ENCODE measurements at places on chromosomes 5 and 9. TPM values are rescaled to one million over a fixed set of nuclear protein-coding genes. Genes with fewer than 3 reads are reported as not detected.

The PCDHGA7 gene
- total RNA-seq, result 0.73 TPM

DNA sequence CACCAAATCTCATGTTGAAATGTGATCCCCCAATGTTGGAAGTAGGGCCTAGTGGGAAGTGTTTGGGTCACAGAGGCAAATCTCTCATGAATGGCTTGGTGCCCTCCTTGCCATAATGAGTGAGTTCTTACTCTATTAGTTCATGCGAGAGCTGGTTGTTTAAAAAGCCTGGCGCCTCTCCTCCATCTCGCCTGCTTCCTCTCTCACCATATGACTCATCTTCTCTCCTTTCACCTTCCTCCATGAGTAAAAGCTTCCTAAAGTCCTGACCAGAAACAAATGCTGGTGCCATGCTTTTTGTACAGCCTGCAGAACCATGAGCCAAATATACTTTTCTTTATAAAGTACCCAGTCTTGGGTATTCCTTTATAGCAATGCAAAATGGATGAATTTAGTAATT, 20.9 kb upstream of the ARHGAP26 start:
- no peak overlapping the region for H3K4me3 ChIP-seq
- no peaks in the 10 kb centered on the region for H3K27me3 ChIP-seq
- DNase-seq, result no peak
- H3K4me1 ChIP-seq, result peaks cover 41% of the 10 kb centered on the region

- H3K36me3 ChIP-seq, result no peaks in the 10 kb centered on the region
- H3K4me3 ChIP-seq, result no peak overlapping the region
- no peaks in the 10 kb centered on the region for H3K27me3 ChIP-seq
Measured at GRCh38 chr5:99243111-99243510, 314.3 kb upstream of the CHD1 start.

The SHISAL2B gene
- not detected for total RNA-seq

DNA sequence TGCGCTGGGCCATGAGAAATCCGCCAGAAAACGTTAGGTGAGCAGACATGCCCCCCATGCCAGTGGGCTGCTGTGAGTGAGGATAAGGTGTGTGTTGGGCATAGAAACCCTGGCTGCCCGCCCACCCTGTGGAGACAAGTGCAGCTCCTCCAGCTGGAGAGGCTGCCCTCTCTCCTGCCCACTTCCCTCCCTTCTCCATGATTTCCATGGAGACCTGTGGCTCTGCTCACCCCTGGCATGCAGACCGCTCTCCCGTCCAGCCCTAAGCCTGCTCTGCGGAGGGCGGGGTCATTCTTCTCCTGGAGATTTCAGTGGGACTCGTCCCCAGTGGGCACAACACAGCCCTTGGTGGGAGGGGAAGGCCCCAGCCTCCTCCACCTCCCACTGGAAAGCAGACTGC, 133.0 kb upstream of the FAM120A start:
- H3K27ac ChIP-seq, result no peak overlapping the region
- no peak overlapping the region for H3K4me3 ChIP-seq
- H3K36me3 ChIP-seq, result no peaks in the 10 kb centered on the region
- no peaks in the 10 kb centered on the region for H3K4me1 ChIP-seq
- H3K27me3 ChIP-seq, result no peaks in the 10 kb centered on the region

DNA sequence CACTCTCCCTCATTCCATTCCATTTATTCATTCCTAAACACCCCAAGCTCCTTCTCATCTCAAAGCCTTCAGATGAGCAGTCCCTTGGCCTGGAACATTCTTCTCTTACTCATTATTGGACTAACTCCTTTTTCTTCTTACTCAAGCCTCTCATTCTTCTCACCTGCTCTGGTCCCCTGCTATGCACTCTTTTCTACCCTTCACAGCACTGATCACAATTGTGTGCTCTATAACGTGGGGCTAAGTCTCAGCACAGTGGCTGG, 212.4 kb downstream of the MAPKAP1 start:
- H3K36me3 ChIP-seq, result peaks cover under 1% of the 10 kb centered on the region
- no peak for DNase-seq
- no peaks in the 10 kb centered on the region for H3K27me3 ChIP-seq
- no peak overlapping the region for H3K4me3 ChIP-seq

The SPATA6L gene
- 7.1 TPM for total RNA-seq

DNA sequence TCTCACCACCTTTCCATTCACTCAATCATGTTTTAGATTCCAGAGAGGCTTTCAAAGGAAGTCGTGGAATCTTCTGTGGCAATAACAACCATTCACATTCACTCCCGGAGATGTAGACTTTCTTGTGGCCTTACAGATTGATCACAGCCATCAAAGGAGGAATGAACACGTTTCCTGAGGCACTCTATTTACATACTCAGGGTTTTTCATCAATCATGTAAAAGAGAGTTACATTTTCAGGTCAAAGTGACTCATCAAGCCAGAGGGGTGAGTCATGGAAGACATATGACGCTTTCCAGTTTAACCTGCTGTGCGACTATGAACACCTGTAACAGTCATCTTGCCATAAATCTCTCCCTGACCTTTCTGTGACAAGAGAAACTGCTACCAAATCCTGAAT, 39.3 kb upstream of the RAD23B start:
- H3K27me3 ChIP-seq, result no peaks in the 10 kb centered on the region
- peaks cover 48% of the 10 kb centered on the region for H3K4me1 ChIP-seq
- peak overlapping the region; percentile 24 for H3K4me3 ChIP-seq
- peak overlapping the region; percentile 93 for H3K27ac ChIP-seq

GRCh38 chr5:113548396-113548795, 34.9 kb downstream of the YTHDC2 start:
- DNase-seq, result no peak
- no peaks in the 10 kb centered on the region for H3K27me3 ChIP-seq
- no peaks in the 10 kb centered on the region for H3K36me3 ChIP-seq
- no peak overlapping the region for H3K27ac ChIP-seq

The RGMB gene
- 35.8 TPM for total RNA-seq

- H3K4me1 ChIP-seq, result no peaks in the 10 kb centered on the region
- peaks cover 70% of the 10 kb centered on the region for H3K27me3 ChIP-seq
- DNase-seq, result no peak
- H3K36me3 ChIP-seq, result no peaks in the 10 kb centered on the region
Measured at GRCh38 chr9:131776036-131776435, 36.2 kb upstream of the RAPGEF1 start.

The PCDHA3 gene
- total RNA-seq, result 0.10 TPM

The NR2F1 gene
- total RNA-seq, result 25.1 TPM

GRCh38 chr5:3835811-3836210, 240.2 kb downstream of the IRX1 start:
- H3K27me3 ChIP-seq, result no peaks in the 10 kb centered on the region
- no peak overlapping the region for H3K27ac ChIP-seq
- H3K4me1 ChIP-seq, result no peaks in the 10 kb centered on the region
- no peak for DNase-seq
- H3K36me3 ChIP-seq, result no peaks in the 10 kb centered on the region

The LAMC3 gene
- total RNA-seq, result not detected

DNA sequence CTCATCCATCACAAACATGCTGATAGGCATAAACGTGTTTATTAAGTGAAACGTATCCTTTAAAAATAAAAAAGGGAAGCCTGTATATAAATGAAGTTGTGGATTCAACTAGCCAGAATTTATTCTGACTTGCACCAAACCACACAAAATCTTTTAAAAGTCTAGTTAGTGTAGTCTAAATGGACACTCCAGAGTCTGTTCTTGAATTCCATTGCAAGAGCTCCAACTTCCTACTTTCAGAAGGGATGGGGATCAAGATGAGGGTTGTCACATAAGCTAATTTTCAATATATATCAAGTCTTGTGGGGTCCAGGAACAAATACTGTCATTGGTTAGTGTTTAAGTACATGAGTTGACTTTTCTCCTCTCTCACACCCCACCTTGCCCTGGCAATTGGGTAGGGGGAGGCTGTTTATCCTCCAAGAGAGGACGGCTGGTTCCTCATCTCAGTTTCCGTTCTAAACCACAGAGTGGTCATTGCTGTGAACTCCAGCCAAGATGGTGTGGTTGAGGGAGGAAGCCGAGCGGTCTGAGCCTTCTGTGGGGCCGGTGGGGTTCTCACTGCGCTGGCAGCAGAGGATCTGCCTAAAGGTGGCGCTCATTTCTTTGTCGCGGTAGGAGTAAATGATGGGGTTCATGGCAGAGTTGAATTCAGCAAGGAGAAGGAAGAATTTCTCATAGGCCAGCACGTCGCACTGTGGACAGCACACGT, 163.2 kb downstream of the LPAR1 start:
- no peaks in the 10 kb centered on the region for H3K4me1 ChIP-seq

DNA sequence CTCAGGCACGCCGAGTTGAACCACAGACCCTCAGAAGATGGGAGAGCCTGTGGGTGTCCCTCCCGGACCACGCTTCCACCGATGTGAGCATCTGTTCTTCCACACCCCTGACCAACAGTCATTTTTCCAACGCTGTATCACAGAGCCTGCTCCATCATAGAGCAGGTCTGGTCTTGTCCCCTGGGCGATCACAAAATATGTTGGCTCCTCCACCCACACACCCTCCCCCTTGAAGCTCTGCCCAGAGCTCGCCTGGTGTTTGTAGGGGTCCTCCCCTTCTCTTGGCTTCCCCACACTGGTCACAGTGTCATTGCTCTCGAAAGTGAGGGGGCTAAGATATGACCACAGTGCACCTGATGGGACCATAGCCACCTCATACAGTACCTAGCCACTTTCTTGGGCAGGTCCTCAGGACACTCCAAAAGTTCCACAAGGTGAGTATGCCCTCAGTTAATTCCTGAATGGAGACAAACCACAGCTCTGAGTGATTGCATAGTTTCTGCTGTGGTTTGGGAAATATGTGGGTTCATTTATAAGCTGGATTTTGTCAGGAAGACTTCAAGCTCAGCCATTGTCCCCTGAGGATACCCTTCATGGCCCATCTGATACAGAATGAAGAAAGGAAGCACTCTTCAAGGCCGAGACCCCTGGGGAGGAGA, 3.5 kb upstream of the ZNF618 start:
- H3K36me3 ChIP-seq, result peaks cover 8% of the 10 kb centered on the region
- no peak overlapping the region for H3K4me3 ChIP-seq
- H3K27ac ChIP-seq, result no peak overlapping the region
- DNase-seq, result no peak
- H3K4me1 ChIP-seq, result no peaks in the 10 kb centered on the region

- H3K36me3 ChIP-seq, result no peaks in the 10 kb centered on the region
- H3K4me3 ChIP-seq, result no peak overlapping the region
- DNase-seq, result no peak
- no peak overlapping the region for H3K27ac ChIP-seq
- H3K27me3 ChIP-seq, result no peaks in the 10 kb centered on the region
Measured at GRCh38 chr9:133920471-133920870, 71.7 kb downstream of the VAV2 start.

The NDST1 gene
- 72.6 TPM for total RNA-seq

The CKMT2 gene
- 0.24 TPM for total RNA-seq

The NME5 gene
- 3.9 TPM for total RNA-seq

The C7 gene
- total RNA-seq, result not detected

DNA sequence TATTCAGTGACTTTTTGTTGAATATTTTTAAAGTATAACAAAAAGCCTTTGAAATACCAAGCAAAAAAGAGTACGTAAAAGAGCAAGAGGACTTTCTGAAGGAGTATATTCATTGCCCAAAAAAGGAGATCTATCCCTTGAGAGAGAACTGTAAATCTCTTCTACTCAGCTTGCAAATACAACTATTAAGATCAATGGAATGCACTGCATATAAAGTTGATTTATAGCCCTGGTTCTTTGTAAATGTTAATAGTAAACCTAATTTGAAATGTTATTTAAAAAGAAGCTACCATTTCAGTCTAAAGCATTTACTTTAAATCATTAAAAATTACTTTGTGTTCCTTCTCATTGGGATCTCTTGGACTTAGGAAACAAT, 168.1 kb downstream of the PDE4D start:
- peaks cover 4% of the 10 kb centered on the region for H3K36me3 ChIP-seq
- no peak for DNase-seq
- H3K27me3 ChIP-seq, result no peaks in the 10 kb centered on the region
- peaks cover 8% of the 10 kb centered on the region for H3K4me1 ChIP-seq
- no peak overlapping the region for H3K4me3 ChIP-seq

The C5orf52 gene
- not detected for total RNA-seq

DNA sequence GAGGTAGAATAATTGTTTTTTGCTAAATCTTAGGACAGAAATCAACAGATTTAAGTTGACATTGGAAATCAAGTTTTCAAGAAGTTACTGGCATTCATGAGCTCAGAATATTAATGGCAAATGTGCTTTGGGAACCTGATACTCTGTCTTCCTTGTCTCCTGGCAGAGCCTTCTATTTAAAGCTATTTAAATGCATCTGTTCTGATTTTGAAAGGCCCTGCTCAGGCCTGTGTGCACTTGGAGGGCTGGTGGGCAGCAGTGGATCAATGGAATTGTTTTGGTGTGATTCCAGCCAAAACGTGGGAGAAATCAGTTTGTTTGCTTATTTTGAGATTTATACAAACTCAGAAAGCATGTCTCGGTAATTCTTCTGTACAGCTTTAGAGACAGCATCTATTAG, 38.5 kb downstream of the FBXL7 start:
- no peak overlapping the region for H3K4me3 ChIP-seq
- no peaks in the 10 kb centered on the region for H3K27me3 ChIP-seq
- no peaks in the 10 kb centered on the region for H3K4me1 ChIP-seq
- no peak for DNase-seq
- no peak overlapping the region for H3K27ac ChIP-seq

DNA sequence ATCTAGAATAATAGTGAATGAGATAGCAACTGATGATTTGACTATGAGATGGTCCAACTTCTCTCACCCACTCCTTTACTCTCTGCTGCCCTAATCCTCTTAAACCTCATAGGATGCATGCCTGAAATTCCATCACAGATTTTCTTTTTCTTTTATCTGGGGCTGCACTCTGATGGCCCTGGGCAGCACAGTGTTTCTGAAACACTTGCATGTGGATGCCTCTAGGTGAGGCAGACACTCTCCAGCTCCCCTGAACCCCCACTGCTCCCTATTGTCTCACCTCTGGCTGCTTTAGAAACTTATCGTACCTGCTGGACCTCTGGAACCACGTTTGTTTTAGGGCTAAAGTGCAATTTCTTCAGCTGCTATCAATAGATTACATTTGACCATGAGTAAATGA, 67.5 kb downstream of the HTR4 start:
- no peak overlapping the region for H3K27ac ChIP-seq
- H3K27me3 ChIP-seq, result peaks cover 61% of the 10 kb centered on the region
- H3K4me1 ChIP-seq, result no peaks in the 10 kb centered on the region
- no peak overlapping the region for H3K4me3 ChIP-seq

The PLK2 gene
- total RNA-seq, result 229 TPM

- DNase-seq, result no peak
- H3K27me3 ChIP-seq, result peaks cover 37% of the 10 kb centered on the region
- no peaks in the 10 kb centered on the region for H3K36me3 ChIP-seq
- H3K4me3 ChIP-seq, result no peak overlapping the region
- H3K27ac ChIP-seq, result no peak overlapping the region
Measured at GRCh38 chr9:125997196-125997823, 250.1 kb downstream of the PBX3 start.

The PDZD2 gene
- 0.76 TPM for total RNA-seq
